ENCODE measurements at places on chromosomes 2 and 18.
A peak's percentile ranks its signal among the peaks of the same experiment; 100 is the strongest.

DNA sequence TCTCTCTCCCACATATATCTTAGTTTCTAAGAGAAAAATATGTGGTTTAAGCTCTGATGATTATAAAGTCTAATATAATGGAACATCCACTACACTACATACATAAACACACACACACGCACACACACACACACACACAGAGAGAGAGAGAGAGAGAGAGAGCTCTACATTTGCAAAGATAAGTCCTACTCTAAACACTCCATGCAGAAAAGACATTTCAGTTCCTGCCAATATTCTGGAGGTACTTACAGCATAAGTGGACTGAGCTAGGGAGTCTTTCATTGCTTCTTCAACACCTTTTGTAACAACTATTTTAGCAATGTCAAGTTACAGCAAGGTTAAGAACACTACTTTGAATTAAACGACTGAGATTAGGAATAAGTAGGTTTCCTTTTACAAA is 80.1 kb downstream of the FIGN start:
- DNase-seq, result no peak

DNA sequence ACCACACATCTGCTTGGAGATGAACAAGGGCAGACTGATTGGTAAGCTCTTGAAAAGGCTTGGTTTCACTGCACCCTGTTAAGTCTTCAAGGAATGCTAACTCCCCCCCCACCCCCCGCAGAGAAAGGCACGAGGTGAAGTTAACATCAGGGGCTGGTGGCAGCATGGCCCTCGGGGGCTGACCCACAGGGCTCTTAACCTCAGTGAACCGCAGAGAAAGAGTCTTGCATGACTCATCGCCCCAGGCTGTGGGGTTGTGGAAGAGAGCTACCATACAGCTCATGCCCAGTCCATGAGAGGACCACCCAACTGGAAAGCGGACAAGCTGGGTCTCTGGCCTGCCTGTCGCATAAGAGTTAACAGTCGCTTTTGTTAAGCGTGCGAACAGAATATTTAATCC is 10.6 kb upstream of the CEP68 start:
- no peak for DNase-seq

GRCh38 chr18:58484989-58485981 is 143.6 kb downstream of the ALPK2 start:
- no peak for DNase-seq

GRCh38 chr2:206642075-206643025 is at the start of gene FAM237A:
Gene FAM237A, plus strand, starts transcription at chr2:206642487. Its CDS starts 1,750 bp downstream, at chr2:206644237.
- DNase-seq, result peak; percentile 29

DNA sequence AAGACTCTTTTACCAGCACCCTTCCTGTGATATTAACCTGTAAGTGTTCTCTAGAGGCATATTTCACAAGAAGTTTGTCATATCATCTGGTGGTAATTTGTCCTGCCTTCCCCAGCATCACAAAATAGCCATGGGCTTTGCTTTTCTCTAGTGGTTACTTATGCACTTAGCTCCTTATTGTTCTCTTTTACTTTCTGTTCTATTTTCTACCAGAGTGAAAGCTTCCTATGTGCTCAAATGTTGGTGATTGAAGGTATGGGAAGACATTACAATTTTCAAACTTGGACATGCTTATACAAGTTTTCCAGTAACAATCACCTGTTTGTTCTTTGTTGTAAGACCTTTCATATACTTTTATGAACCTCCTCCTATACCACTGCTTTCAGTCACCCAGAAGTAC is 87.0 kb upstream of the KCNH7 start:
- DNase-seq, result no peak

DNA sequence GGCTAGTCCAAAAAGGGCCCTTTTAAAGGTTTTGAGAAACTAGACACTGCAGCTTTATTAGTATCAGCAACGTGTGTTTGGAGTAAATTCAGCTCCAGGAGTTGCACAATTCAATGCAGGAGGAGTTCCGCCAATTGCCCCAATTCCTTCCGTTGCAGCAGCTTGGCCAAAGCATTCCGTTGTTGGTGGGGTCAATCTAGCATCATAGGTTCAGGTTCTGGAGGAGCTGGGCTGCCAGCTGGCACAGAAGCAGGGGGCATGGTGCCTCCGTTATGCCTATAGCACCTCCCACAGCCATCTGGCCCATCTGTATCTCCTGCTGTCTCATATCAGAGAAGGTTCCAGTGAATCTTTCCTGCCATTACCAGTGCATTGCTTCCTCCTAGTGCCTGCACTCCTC is 55.4 kb downstream of the REL start:
- no peak for DNase-seq

GRCh38 chr2:177669625-177670330 is 277.2 kb downstream of the AGPS start:
- DNase-seq, result no peak

GRCh38 chr18:12745095-12745795 is 42.4 kb downstream of the PSMG2 start:
- DNase-seq, result no peak

GRCh38 chr2:120673205-120673550 is 62.5 kb upstream of the GLI2 start:
- DNase-seq, result no peak

DNA sequence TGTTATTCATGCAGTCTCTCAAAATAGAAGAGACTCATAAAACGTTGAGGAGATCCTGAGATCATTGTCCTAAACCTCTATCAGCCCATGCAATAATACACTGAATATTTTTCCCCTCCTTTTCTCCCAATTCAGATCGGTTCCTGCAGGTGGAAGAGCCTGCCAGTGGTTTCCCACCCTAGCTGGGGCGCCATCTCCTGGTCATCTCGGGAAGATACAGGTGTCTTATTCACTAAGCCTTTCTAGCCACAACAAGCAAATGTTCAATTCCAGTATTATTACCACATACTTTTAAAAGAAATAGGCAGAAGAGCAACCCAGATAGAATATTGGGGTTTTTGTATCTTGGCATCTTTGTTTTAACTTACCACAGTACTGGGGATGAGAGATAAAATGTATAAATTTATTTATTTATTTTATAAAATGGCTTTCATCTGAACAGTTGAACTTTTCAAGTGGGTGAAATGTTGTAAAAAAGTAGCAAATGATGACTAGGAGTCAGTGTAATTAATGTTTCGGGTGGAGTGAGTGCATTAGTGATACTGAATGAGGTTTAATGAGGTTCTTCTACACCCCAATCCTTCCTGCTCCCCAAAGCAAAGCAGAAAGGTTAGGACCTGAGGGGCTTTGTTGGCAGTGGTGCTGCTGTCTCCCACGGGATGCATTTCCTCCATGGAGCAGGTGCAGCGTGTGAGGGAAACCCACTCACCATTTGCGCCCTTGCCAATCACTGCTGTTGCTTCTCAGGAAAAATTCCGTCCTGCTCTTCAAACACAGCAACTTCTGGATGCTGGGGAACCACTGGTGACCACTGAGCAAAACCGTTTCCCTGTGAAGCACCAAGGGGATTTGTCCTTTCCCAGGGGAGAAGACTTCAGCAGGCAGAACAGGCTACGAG is 147.1 kb upstream of the FHL2 start:
- DNase-seq, result peak; percentile 79

DNA sequence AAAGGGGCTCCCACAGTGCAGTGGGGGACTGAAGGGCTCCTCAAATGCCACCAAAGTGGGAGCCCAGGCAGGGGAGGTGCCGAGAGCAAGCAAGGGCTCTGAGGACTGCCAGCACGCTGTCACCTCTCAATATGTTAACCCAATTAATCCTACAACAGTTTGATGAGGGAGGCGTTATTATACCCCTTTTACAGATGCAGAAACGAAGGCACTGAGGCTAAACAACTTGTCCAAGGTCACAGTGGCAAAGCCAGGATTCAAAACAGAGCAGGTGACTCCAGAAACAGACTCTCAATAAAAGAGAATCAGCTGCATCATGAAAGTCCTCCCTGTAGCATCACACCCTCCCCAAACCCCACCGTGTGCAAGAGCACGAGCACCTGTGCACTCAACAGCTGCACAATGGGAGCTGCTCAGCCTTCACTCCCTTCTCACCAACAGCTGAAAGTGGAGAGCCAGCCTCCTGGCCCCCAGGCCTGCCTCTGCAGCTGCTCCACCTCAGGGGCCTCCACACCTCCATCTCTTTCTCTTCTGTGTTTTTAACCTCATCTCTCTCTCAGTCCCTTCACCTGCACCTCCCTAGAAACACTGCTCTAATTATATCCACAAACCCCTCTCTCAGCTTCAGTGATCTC is 8.1 kb downstream of the NPC1 start:
- DNase-seq, result no peak

DNA sequence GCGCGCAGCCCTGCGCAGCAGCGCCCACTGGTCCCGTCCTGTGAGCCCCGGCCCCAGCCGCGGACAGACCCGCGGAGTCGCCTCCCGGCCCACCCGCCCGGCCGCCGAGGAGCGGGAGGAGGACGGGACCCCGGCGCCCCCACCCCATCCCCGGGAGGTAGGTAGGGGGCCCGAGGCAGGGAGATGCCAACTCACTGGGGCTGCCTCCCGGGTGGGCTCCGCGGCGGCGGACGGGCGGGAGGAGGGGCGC is 160 bp downstream of the SPTBN1 start:
- no peak for DNase-seq

GRCh38 chr2:11117776-11118175 is 37.5 kb upstream of the SLC66A3 start:
- DNase-seq, result no peak

GRCh38 chr18:1585881-1586488 is 681.3 kb downstream of the ADCYAP1 start:
- DNase-seq, result no peak

DNA sequence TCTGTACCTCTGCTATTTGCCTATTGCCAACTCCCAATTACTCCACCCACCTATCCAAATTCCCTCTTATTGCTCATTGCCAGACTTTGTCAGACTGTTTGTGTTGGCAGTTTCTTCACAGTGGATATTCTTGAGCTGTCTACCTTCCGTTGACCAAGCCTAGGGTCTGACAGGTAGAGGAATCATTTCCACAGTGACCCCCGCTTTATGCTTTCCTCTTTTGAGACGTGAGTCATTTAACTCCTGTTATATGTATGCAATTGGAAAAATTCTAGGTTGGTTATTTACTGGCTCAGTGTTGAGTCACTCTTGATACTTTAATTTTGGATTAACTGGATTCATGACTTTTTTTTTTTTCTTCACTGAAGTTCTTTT is 187.7 kb downstream of the IRS1 start:
- no peak for DNase-seq

DNA sequence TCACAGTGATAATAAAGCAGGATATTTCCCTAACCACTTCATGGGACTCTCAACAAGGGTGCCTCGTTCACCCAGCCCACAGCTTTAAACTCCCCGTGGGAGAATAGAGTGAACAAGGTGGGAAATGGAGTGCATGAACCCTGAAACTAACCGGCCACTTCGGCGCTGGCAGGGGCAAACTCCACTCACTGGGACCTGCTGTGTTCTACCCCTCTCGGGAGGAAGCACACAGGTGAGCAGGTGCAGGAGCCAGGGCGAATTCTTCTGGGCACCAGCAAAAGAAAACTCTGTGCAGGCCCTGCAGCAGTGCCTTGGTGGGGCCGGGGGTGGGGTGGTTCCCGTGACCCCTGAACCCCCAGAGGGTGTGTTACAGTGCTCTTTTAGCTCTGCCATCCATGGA is 2029.1 kb upstream of the LRRTM1 start:
- no peak for DNase-seq

- no peak for DNase-seq
These were observed 28.3 kb downstream of the MALT1 start for GRCh38 chr18:58699551-58699950.

- DNase-seq, result no peak
These were observed 1403.6 kb downstream of the SUCLG1 start for GRCh38 chr2:83055376-83056010.

DNA sequence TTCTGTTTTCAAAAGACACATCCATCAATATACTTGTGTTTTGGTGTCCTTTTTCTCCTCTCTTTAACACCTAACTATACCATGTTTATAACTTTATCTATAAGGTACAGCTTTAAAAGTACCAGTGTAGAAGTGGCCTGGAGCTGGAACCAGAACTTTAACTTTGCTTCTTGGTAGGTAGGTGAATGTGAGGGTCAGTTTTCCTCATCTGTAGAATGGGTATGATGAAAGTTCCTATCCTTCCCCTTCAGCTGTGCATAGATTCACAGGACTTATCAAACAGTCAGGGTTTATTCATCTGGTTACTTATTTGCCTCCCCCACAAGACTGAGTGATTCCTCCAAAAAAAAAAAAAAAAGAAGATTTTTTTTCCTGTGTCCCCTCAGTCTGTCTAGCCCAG is 12.7 kb downstream of the KCTD1 start:
- DNase-seq, result no peak

All from activated CD4-positive, alpha-beta memory T cell treated with anti-CD3 and anti-CD28 coated beads for 36 hours (primary cell).